IPS DF 19.7 (cell line): ENCODE measurements at places on chromosomes 1 and 21.

DNA sequence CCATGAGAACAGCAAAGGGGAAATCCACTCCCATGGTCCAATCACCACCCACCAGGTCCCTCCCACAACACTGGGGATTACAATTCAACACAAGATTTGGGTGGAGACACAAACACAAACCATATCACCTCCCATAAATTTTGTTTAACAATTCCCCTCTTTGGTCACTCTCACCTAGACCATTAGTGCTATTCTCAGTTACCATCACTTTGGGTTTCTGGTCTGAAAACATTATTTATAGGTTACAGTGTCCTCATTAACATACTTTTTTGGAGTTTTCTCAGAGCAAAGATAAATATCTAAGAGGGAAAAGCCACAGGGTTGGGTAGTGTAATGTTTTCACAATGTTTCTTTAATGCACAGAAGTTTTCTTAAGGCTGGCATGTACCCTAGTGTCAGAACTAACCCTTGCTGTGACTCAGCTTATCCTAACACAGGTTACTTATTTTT, 47.7 kb upstream of the DNAH14 start:
- no peak for DNase-seq

GRCh38 chr1:174812656-174813055, 187.1 kb upstream of the CACYBP start:
- no peak for DNase-seq

GRCh38 chr1:171740987-171741871, 636 bp downstream of the VAMP4 start:
- DNase-seq, result no peak

GRCh38 chr1:209429611-209430010, 153.9 kb upstream of the CAMK1G start:
- no peak for DNase-seq

DNA sequence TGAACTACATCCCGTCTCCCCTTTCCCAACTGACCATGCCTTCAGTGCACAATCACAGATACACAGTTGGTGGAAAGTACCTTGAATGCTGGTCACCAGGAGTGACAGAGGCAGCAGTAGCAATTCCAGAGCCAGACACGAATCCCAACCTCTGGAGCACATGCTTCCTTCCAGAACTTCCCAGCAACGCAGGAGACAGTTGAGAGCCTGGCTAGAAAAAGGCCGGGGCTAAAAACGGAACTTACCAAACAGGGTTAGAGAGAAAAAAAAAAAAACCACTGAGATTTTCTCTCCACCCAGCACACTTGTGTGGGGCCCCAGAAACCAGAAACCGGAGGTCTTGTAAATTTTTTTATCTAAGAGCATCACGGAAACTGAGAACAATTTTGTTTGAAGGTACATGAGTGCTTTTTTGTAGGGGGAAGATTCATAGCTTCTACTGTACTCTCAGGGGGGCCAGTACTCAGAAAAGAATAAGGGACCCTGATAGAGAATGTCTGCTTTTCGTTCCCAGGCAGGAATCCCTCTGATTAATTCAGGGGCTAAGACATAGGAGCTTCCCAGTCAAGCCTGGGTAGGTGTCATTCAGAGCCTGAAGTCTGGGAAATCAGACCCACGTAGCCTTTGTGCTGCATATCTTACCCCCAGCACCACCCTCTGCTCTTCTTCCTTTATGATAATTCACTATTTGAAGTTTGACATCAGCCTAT, at the start of gene CD48:
CD48 (minus strand) TSS at position 221 of the 710 bp plus-strand sequence; CDS start at position 162, 59 bp downstream.
- DNase-seq, result no peak

DNA sequence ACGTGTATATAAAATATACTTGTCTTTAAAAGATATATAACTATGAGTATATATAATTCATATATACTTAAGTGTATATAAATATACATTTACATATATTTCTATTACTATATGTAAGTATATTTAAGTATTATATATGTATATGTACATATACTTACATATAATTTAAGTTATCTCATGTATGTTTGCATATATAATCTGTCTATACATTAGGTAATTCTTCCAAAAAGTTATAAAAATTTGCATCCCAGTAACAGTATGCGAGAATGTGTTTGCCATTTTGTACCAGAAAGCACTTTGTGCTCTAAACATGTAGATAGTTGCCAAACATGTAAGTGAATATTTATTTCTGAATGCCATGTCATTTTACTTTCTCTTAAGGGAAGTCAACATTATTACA, at the start of gene OR2AK2:
OR2AK2 (plus strand) TSS at position 301 of the 400 bp plus-strand sequence. CDS start 144 bp downstream, outside the sequence.
- DNase-seq, result no peak

DNA sequence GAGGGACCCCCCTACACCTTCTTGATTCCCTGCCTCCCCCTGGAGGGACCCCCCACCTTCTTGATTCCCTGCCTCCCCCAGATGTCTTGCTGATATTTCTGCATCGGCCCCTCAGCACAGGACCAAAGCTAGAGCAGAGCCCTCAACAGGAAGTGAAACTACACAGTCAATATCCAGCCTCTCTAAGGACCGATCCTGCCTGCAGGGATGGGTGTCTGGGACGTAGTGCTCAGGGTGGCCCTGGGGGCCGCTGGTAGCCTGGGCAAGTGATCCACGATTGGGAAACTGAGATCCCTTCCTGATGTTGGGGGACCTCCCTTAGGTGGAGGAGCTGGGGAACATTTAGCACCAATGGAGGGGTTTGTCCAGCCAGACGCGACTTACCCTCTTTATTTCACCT, 3.9 kb upstream of the LEFTY2 start:
- no peak for DNase-seq

DNA sequence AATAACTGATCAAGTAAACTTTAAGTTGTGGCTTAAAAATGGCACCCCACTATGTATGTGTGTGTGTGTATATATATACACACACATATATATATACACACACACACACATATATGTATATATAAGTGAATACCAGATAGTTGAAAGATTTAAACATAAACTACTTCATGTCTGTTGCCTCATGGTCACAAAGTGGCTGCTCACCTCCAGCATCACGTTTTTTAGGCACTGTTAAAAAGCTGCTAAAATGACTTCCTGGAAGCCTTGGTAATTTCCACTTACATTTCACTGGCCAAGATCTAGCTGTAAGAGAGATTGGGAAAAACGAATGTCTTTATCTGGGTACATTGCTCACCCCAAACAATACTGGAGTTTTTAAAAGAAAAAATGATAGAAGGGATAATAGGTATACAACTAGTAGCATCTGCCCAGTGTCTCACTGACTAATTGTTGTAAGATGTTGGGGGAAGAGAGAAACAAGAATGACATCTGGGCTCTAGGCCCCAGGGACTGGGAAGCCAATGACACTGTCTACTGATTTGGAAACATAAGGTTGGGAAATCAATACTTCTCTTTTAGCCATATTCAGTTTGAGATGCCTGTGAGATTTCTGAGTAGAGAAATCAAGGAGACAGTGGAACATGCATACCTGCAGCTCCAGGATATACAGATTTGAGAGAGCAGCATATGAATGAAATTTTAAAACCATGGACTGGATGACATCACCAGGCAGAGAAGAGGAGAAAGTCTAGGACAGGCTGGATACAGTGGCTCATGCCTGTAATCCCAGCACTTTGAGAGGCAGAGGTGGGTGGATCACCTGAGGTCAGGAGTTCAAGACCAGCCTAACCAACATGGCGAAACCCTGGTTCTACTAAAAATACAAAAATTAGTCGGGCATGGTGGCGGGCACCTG, 42.8 kb downstream of the CLDN14 start:
- no peak for DNase-seq

DNA sequence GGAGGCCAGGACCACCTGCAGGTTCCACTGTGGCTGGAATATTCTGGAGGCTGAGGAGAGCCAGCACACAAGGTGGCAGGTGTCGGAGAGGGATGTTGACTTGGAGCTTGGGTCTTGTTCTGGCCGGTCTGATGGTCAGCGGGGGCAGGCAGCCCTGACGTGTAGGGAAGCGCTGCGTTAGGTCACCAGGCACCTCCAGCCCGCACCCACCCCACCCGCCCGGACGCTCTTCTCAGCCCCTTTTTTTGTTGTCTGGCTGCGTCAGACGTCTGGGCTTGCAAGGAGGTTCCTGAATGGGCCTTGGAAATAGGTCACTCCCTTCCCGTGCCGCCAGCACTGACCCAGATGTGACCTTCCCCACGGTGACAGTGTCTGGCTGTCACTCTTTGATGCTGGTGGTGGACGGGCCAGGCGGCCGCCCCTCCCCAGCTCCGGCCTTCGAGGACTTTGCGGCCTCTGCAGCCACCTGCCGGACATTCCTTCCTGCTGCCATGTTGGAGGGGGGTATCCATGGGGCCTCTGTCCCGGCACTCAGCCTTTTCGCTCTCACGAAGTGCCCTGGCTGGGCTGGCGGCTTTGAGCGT, 30.1 kb downstream of the SPSB1 start:
- DNase-seq, result no peak

GRCh38 chr1:76546354-76546933, 320.8 kb upstream of the ST6GALNAC5 start:
- no peak for DNase-seq

- no peak for DNase-seq
Measured at GRCh38 chr21:16821588-16821987, 691.3 kb upstream of the CXADR start.

- no peak for DNase-seq
Measured at GRCh38 chr1:178619042-178619927, 105.8 kb upstream of the RALGPS2 start.

GRCh38 chr1:42013881-42014470, 95.3 kb upstream of the HIVEP3 start:
- DNase-seq, result no peak

- DNase-seq, result no peak
Measured at GRCh38 chr1:19384113-19384512, 72.0 kb downstream of the SLC66A1 start.

GRCh38 chr1:184881941-184882913, 92.1 kb downstream of the NIBAN1 start:
- DNase-seq, result no peak

DNA sequence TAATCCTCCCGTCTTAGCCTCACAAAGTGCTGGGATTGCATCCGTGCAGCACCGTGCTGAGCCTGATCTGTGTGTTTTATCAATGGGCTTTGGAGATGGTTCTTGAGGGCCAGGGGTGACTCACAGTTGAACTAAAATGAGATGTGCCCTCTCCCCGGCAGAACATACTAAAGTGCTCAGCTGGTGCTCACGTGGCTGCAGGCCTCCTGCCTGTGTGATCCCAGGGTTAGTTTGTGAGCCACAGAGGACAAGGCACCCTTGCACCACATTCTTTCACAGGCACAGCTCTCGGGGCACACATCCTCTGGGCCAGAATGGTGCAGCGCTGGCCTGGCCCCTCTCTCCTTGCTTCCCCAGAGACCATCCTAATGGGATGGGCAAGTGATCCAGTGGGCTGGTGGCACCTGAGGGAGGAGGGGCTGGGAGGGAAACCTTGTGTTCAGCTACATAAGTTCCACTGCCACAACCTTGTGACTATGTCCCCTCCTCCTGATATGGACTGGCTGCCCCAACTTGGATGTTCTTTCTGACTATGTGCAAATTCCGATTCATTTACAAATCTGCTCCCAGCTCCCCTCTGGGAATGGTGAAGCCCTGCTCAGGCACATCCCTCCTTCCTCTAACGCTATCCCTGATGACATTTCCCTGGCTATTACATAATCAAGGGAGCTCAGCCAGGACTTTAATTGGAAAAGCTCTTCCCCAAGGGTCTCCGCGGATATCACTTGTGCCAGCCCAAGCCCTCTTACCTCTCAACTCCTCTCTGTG, 197.0 kb upstream of the EDN2 start:
- DNase-seq, result no peak

DNA sequence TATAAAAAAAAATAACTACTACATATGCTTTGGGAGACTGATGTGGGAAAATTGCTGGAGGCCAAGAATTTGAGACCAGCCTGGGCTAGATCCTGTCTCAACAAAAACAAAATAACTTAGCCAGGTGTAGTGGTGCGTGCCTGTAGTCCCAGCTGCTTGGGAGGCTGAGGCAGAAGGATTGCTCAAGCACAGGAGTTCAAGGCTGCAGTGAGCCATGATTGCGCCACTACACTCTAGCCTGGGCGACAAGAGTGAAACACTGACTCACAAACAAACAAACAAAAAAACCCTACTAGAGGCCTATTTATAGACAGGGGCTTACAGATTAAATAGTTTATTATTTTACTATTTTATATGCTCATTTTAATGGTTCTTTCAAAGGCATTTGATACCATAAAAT, 80.0 kb downstream of the LHX4 start:
- no peak for DNase-seq
